Stimulated activated CD8-positive, alpha-beta memory T cell treated with anti-CD3 and anti-CD28 coated beads, Interleukin-4, amount 100 ng/mL, for 1 hour (primary cell): ENCODE measurements at places on chromosomes 1 and 21.

- DNase-seq = no peak
These were observed 75.9 kb upstream of the SMYD2 start for GRCh38 chr1:214205053-214205452.

- DNase-seq = no peak
These were observed 212.6 kb upstream of the L1TD1 start for GRCh38 chr1:61981870-61982660.

GRCh38 chr1:54792686-54793282 is 8.3 kb downstream of the TTC22 start:
- DNase-seq = no peak

DNA sequence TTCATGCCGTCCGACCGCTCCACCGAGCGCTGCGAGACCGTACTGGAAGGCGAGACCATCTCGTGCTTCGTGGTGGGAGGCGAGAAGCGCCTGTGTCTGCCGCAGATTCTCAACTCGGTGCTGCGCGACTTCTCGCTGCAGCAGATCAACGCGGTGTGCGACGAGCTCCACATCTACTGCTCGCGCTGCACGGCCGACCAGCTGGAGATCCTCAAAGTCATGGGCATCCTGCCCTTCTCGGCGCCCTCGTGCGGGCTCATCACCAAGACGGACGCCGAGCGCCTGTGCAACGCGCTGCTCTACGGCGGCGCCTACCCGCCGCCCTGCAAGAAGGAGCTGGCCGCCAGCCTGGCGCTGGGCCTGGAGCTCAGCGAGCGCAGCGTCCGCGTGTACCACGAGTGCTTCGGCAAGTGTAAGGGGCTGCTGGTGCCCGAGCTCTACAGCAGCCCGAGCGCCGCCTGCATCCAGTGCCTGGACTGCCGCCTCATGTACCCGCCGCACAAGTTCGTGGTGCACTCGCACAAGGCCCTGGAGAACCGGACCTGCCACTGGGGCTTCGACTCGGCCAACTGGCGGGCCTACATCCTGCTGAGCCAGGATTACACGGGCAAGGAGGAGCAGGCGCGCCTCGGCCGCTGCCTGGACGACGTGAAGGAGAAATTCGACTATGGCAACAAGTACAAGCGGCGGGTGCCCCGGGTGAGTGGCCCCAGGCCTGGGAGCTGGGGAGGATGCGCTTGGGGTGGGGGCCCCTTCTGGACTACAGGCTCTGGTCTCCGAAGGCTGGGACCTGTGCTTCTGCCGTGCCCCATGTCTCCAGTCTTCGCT is 1.1 kb downstream of the SKI start:
- DNase-seq = peak; percentile 32

DNA sequence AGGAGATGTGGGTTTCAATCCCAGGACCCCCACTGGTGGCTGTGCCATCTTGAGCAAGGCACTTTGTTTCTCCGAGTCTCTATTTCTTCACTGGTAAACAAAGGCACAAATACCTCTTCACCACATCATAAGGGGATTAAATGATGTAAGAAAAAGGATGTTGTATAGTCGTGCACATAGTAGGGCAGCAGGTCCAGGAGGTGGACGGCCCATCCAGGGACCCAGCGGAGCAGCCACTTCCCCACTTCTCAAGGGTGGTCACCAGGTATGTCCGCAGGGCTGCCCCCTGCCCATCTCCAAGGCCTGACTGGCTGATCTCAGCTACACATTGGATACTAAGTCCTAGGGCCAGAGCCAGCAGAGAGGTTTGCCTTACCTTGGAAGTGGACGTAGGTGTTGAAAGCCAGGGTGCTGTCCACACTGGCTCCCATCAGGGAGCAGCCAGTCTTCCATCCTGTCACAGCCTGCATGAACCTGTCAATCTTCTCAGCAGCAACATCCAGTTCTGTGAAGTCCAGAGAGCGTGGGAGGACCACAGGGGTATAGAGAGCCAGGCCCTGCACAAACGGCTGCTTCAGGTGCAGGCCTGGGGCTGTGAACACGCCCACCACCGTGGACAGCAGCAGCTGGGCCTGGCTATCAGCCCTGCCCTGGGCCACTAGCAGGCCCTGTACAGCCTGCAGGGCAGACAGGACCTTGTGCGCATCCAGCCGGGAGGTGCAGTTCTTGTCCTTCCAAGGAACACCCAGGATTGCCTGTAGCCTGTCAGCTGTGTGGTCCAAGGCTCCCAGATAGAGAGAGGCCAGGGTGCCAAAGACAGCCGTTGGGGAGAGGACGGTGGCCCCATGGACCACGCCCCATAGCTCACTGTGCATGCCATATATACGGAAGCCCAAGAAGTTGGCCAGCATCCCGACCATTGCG is 4.0 kb downstream of the AGT start:
- no peak for DNase-seq

DNA sequence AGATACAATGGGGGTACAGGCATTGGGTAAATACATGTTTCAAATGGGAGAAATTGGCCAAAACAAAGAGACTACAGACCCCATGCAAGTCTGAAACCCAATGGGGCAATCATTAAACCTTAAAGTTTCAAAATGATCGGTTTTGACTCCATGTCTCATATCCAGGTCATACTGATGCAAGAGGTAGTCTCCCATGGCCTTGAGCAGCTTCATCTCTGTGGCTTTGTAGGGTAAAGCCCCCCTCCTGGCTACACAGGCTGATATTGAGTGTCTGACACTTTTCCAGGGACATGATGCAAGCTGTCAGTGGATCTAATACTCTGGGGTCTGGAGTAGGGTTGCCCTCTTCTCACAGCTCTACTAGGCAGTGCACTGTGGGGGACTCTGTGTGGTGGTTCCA is 286.1 kb downstream of the LRRIQ3 start:
- no peak for DNase-seq

- no peak for DNase-seq
These were observed 36.1 kb upstream of the RGS1 start for GRCh38 chr1:192539297-192540092.

- DNase-seq = peak; percentile 47
These were observed 54.3 kb downstream of the ADARB1 start for GRCh38 chr21:45128613-45129188.

- no peak for DNase-seq
These were observed 5.8 kb upstream of the CTSE start for GRCh38 chr1:206029484-206029883.

- no peak for DNase-seq
These were observed 80.0 kb downstream of the HUNK start for GRCh38 chr21:31952828-31953227.

DNA sequence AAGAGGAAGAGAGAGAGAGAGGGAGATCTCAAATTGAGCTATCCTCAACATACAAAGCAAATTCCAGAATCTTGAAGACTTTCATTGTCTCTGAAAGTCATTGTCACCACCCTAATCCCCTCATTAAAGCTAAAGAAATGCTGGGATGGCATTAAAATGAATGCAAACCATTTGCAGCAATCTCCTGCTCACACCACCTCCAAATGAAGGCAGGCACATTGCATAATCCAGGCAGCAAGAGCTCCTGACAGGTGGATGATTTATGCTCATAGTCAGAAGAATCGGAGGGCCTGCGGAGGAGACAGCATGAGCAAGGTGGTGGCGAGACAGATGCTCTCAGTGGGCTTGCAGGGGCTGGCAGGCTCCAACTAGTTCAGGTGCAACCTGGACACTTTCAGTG is 90.2 kb downstream of the ESRRG start:
- DNase-seq = no peak

- no peak for DNase-seq
These were observed 61.4 kb upstream of the CXADR start for GRCh38 chr21:17451364-17451891.

GRCh38 chr1:58287894-58288623 is 258.5 kb downstream of the OMA1 start:
- no peak for DNase-seq

GRCh38 chr1:188281921-188282320 is 1453.2 kb downstream of the PLA2G4A start:
- DNase-seq = no peak

GRCh38 chr1:23807453-23807852 is 6.9 kb upstream of the GALE start:
- no peak for DNase-seq

DNA sequence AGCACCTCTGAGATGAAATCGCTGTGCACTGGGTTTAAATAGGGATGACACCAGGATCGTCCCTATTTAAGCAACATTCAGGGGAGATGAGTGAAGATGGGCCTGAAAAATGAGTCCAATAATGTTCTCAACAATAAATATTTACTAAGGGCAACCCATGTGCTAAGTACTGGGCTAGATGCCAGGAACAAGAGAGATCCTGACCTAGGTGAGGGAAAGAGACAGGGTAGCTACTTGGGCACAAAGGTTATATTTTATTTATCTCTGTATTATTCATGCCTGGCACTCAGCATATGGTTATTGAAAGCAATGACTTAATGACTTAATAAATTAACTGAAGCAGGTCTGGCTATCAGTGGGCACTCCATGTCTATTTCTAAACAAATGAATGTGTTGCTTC is 27.4 kb upstream of the AVPR1B start:
- no peak for DNase-seq

GRCh38 chr1:235563513-235564061 is 59.3 kb upstream of the B3GALNT2 start:
- no peak for DNase-seq

DNA sequence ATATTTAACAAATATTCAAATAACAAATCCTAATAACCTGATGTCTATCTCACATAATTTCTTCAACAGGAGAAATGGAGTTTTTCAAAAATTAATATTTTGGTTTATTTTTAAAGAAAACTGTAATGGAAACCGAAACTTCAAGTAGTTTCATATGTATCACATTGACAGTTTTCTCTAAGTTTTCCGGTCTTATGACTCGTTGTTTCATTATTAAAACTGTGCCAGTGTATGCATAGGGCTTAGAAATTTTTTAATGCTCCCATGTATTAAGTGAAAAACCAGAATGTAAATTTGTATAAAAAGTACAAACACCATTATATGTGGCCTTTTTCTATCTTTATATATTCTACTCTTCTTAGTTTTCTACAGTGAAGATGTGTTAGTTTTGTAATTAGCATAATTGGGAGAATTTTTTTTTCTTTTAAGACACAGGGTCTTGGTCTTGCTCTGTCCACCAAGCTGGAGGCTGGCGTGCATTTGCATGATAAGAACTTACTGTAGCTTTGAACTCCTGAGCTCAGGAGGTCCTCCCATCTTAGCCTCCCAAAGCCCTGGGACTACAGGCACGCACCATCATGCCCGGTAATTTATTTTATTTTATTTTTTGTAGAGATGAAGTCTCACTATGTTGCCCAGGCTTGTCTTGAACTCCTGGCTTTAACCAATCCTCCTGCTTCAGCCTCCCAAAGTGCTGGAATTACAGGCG is 43.9 kb upstream of the SAMSN1 start:
- DNase-seq = no peak

DNA sequence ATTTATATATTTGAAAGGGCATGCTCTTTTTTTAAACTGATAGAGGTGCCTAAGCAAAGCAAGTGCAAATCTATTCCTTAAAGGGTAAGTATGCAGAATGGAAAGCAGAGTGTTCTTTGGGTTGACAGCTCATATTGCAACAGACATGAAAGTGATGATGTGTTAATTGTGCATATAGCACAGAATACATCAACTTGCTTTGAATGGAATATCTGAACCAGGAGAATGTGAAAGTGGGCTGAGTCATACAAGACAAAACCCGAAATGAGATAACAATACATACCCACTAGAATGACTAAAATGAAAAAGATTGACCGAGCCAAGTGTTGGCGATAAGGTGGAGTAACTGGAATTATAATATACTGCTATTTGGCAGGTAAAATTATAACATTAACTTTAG is 4.3 kb downstream of the CR1 start:
- no peak for DNase-seq

DNA sequence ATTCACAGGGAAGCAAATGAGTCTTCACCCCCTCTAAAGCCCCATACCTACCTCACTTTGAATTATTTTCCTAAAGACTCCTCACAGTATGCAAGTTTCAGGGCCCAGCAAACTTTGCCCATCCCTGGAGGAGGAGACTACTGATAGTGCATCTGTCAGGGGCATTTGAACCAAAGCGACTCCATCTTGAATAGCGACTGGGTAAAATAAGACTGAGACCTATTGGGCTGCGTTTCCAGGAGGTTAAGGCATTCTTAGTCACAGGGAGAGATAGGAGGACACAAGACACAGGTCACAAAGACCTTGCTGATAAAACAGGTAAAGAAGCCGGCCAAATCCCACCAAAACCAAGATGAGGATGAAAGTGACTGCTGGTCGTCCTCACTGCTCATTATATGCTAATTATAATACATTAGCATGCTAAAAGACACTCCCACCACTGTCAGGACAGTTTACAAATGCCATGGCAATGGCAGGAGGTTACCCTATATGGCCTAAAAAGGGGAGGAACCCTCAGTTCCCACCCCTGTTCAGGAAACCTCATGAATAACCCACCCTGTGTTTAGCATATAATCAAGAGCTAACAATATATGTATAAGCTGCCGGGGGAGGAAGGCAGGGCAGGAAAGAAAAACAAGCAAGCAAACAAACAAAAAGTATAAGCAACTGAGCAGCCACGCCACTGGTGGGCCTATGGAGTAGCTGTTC is 3.3 kb upstream of the PKNOX1 start:
- no peak for DNase-seq

DNA sequence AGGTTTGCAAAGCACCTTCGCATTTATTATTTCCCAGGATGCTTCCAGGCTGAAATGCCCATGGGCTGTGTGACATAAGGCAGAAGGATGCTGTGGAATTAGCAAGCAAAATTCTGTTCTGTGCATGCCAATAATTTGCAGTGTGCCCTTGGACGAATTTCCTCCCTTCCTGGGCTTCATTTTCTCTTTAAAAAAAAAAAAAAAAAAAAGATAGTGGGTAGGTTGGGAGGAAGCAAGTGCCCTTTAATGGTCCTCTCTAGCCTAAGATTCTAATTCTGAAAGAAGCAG is 2.5 kb upstream of the ID3 start:
- no peak for DNase-seq

GRCh38 chr1:84944767-84945486 is 51.9 kb upstream of the LPAR3 start:
- peak; percentile 42 for DNase-seq

DNA sequence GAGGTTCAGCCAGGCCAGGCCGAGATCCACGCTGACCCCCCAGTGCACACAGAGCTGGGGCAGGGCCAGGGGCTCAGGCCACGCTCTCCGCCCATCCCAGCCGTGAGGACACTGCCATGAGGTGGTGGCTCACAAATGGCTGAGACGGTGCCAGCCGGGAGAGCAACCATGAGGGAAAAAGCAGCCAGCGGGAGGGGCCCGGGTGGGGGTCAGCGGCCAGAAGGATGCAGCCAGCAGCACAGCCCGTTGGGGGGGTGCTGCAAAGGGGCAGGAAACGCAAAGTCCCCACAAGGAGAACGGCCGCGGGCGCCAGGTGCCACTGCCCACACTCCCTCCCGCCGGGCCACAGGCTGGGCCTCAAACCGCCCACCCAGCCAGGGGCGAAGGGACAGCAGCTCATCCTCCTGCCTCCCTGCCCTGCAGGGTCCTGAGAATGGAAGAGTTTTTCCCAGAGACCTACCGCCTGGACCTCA is 8.3 kb downstream of the TTLL10 start:
- no peak for DNase-seq

GRCh38 chr1:236808564-236809130 is 13.6 kb downstream of the MTR start:
- DNase-seq = no peak

- no peak for DNase-seq
These were observed 3.1 kb upstream of the YRDC start for GRCh38 chr1:37811027-37811655.
